ENCODE measurements at places on chromosomes 5 and 9. TPM values are rescaled to one million over a fixed set of nuclear protein-coding genes. Genes with fewer than 3 reads are reported as not detected.

DNA sequence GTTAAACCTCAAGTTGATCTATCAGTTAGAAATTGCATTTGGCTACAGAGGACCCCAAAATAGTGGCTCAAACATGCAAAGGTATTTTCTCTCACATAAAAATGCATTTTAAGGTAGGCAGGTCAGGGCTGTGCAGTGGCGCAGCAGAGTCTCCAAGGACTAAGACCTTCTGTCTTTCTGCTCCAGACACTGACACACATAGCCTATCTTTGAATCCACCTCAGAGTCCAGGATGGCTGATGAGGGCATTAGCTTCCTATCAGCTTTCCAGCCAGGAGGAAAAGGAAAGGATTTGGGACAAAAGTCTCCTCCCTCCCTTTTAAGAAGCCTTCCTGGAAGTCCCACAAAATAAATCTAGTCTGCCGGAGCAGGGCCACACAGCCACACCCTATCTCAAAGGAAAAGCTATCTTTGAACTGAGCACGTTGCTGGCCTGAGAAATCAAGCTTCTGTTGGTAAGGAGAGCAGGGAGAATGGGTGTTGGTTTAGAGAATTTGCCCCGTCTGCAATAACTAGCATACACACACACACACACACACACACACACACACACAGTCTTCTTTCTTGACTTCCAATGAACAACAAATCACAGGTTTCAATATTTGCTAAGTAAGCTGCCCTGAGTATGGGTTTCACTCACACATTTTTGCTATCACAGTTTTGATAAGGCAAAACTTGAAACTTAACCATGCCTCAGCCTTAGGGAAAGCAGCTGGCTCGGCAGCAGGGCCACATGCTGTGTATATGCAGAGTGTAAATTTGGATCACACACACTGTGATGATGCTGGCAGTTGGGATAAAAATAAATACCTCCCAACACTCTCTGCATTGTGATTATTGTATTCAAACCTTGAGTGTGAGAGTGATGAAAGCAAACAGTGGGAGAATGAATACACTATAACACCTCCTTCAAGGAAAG is 116.6 kb upstream of the MAP3K1 start:
- no peak for DNase-seq

PCDHA1 gene
- total RNA-seq = not detected

HRH2 gene
- total RNA-seq = 1.2 TPM

DNA sequence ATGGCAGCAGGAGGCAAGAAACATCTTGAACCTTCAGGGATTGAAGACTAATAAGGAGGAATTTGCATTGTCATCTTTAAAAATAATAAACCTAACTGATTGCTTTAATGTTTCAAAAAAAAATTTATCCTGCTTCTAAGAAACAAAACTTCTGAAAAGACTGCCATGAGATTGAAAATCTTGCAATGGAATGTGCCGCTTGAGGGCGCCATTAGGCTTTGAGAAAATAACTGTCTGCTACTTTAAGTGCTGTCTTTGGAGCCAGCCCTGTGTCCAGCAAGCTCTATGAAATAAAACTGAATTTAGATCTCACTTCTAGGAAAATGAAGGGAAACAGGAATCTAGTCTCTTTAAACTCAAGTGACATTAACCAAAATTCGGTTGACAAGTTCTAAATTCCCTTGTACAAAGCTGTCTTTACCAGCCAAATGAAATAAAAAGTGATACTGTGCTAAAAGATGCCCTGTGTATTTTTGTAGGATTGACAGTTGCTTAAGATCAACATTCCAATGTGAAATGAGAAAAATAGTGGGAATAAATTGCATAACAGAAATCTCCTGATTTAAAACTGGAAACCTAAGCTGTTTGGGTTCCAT is 79.4 kb downstream of the ESM1 start:
- DNase-seq = peak; percentile 38

GRCh38 chr5:154275566-154275965 is 85.0 kb downstream of the GALNT10 start:
- DNase-seq = no peak

DNA sequence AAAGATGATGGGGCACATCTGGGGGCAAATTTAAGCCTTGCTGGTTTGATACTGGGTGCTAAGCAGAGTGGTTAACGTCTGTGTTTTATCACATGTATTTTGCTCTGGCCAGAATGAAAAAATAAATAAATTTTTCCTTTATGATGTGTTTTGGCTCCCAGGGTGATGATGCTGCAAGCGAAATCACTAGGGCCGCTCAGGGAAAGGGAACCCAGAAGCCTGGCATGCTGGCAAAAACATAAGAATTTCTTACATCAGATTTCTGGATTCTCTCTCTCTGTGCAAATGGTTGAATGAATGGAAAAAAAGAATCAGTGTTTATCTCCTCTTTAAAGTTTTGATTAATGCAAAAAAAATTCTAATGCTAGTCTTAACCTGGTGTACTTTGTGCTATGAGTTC is 1975.2 kb upstream of the C9orf72 start:
- no peak for DNase-seq

OR1Q1 gene
- not detected for total RNA-seq

DNA sequence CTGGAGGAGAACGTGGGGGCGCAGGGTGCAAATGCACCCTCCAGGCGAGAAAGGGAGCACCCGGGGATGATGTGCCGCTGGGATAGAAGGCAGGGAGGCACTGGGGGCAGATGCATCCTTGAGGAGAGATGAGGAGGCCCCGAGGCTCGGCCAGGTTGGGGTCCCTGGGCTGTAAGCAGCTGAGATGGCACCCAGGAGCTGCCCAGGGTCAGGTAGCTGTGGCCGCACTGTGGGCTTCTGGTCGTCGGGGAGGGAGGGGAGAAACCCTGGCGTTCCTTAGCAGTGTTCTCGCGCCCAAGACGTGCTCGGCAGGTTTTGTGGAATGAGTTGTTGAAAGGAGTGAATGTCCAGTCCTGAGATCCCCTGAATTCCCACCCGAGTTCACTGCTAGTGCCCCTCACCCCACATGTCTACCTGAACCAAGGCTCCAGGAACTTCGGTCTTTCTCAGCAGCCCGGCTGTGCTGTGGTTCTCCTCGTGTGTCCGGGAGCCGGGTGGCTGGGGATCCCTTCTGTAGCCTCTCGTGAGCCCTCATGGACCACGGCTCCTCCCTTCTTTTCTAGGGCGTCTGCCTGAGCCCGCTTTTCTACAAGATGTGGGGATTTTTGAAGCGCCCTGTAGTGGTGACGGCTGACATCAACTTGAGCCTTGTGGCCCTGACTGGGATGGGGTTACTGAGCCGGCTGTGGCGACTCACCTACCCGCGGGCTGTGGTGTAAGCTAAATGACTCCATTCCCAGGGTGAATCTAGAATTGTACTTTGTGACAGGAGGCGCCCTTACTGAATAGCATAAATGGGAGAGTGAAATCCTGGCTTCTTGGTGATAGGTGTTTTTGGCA is 1.1 kb downstream of the POMT1 start:
- DNase-seq = no peak

GRCh38 chr5:150486402-150487198 is 21.3 kb upstream of the NDST1 start:
- DNase-seq = peak; percentile 94

- no peak for DNase-seq
Measured at GRCh38 chr5:136802383-136802782, 437.0 kb upstream of the TRPC7 start.

DNA sequence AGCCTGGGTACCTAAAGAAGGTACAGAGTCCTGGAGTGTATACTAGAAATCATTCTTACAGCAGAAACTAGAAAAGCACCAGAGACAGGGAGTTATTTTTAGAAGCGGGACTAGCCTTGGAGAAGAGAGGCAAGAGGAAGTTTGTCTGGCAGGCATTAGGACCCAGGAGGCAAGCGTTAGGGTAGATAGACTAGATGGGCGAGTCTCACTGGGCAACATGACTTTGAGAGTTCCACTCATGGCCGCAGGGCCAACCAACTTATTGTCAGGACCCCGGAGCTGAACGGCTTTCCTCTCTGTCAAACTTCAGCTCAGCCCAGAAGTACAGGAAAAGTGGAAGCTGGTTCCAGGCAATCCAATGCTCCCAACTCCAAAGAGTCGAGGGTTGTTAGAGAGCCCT is 34.1 kb upstream of the NPR3 start:
- DNase-seq = no peak

DNA sequence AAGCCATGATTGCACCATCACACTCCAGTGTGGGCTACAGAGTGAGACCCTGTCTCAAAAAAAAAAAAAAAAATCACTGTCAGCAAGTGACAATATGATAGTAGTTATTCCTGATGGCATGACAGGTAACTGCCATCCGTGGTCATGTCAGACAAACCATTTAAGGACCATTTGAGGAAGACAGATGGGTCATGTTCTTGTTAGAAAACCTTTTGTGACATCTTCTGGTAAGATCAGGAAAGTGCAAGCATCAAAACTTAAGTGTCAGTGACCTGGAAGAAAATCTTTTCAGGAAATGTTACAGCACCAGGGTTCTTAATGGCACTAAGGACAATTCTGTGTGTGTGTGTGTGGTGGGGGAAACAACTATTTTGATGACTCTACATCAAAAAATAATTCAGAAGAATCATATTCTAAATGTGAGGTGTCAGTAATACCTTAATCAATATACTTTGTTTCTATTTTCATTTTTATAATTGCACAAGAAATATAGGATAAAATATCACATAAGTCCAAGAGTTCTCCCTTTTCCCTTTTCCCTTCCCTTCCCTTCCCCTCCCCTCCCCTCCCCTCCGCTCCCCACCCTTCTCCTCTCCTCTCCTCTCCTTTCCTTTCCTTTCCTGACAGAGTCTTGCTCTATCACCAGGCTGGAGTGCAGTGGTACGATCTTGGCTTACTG is 17.8 kb downstream of the SLC38A9 start:
- DNase-seq = no peak

- no peak for DNase-seq
Measured at GRCh38 chr5:14097998-14098471, 45.1 kb upstream of the TRIO start.

DNA sequence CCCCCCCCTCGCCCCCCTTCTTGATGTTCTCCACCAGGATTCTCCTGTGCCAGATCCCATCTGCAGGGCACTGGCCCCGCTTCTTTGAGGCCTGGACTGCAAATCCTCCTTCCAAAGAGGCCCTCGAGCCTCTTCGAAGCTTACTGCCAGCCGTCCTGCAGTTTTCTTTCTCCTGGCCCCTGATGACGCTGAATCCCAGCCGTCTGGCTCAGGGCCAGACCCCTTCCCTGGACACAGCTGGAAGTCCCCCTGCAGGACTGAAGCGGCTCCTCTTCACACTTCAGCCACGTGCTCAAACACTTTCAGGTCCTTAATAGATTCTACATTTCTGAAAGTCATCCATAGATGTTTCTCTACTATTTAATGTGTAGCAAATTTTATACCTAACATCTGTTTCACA is 121.5 kb downstream of the EHMT1 start:
- no peak for DNase-seq

- DNase-seq = no peak
Measured at GRCh38 chr5:89090037-89090436, 207.1 kb upstream of the MEF2C start.

GRCh38 chr5:144092508-144092907 is 78.0 kb downstream of the YIPF5 start:
- DNase-seq = no peak

DNA sequence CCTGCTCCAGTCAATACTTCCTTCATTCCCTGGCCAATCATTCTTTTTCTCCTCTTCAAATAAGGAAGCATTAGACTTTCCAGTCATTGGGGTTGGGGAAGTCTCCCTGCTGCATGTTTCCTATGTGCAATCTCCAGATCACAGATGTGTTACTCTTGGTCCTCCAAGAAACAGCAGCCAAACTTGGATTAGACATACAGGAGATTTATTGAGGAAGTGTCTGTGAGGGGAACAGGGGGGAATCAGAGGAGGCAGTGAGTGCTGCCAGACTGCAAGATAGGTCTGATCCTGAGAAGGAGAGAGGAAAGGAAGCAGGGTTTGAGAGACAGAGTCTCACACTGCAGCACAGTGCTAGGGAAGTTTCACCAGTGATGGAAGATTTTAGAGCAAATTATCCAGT is 40.6 kb upstream of the SLIT3 start:
- no peak for DNase-seq

NPR2 gene
- 23.4 TPM for total RNA-seq

SPEF2 gene
- 15.6 TPM for total RNA-seq

DNA sequence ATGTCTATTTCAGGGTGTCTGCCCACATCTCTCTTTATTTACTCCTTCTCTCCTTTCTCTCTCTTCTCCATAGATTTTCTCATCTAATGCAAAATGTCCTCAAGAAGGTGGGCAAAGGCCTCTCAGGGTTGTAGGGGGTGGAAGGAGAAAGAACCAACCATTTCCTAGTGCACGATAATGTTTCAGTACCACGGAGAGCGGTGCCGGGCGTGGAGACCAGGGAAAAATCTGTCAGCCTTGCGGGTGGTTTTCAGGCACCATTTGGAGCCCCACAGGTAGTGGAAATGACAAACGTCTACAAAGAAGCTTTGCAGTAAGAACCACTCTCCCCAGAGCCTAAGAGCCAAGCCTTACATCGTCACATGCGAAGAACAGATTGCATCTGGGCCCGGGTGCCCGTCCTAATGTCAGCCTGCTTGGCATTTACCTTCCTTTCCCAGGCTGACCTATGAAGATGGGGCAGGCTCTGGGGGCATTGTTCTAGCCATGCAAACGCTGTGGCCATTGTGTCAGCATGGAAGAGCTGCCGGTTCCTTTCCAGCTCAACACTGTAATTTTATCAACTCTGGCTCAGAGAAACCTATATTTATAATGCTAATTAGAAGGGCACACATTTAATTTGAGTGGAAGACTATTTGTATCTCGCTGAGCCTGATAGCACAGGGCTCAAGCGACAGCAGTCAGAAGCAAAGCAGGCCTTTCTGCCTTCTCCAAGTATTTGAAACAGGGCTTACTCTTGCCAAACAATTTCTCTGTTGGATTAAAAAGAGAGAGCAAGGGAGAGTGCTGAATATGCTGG is 430.1 kb upstream of the WWC1 start:
- DNase-seq = peak; percentile 48

DNA sequence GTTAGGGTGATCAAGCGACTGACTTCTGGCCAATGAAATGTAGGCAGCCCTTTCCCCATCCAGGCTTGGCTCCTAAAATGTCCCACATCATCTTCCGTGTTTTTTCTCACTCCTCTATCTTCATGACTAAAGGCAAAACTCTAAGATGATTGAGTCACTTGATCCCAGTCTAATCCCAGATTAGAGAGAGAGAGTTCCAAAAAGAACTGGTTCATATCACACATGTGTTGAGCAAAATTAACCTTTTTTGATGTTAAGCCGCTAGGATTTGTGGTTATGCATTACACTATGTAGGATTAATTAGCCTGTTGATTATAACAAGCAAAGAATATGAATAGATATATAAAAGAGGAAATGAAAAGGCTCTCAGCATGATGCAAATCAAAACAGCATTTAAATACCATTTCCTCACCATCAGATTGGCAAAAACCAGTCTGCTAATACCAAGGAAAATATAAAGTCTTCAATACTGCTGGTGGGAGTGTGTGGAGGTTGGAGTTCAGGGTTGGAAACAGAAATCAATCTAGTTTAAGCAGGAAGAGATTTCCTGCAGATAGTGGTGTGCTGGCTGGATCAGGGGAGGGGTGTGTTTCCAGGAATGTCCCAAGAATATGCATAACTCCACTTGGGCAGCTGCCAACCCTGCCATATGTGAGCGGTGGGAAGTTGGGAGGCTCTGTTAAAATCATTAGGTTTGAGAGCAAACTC is 187.6 kb upstream of the S1PR3 start:
- DNase-seq = no peak

GRCh38 chr9:113590991-113591898 is 127.7 kb downstream of the RGS3 start:
- peak; percentile 84 for DNase-seq

ARHGEF37 gene
- 2.4 TPM for total RNA-seq

All from progenitor cell of endocrine pancreas (in vitro differentiated cells).